Activated T-helper 1 cell treated with Interleukin-2 at 50 U/mL for 16 hours (primary cell): ENCODE measurements at places on chromosomes 12 and 14.

DNA sequence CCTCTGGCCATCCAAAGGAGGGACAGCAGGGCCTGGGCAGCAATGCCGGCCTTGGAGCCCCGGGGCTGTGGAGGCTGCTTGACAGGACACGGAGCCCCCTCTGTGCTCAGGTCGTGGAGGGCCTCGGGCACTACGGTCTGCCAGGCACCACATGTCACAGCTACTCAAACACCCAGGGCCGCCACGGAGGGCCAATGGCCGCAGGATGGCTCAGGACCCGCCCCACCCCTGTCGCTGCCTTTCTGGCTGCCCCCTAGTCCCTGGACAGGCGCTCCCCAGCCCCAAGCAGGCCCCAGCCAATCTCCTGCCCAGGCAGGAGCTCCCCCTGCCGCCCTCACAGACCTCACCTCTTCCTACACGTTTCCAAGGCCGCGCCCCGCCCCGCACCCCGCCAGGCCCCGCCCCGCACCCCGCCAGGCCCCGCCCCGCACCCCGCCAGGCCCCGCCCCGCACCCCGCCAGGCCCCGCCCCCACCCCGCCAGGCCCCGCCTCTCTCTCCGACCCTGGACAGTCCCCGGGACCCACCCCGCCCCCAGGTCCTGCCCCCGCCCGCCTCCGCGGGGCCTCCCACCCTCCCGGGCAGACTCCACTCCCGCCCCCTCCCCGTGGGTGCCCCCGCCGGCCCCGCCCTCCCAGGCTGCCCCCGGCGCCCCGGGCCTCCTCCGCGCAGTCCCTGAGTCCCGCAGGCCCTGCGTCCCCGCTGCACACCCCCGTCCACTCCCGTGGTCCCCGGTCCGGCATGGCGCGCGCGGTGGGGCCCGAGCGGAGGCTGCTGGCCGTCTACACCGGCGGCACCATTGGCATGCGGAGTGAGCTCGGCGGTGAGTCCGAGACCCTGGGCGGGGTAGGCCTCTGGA lies at the start of gene ASPG:
TSS of gene ASPG (plus strand) at position 669 of the 857 bp plus-strand sequence. CDS start at position 740, 71 bp downstream.
- DNase-seq, result no peak

DNA sequence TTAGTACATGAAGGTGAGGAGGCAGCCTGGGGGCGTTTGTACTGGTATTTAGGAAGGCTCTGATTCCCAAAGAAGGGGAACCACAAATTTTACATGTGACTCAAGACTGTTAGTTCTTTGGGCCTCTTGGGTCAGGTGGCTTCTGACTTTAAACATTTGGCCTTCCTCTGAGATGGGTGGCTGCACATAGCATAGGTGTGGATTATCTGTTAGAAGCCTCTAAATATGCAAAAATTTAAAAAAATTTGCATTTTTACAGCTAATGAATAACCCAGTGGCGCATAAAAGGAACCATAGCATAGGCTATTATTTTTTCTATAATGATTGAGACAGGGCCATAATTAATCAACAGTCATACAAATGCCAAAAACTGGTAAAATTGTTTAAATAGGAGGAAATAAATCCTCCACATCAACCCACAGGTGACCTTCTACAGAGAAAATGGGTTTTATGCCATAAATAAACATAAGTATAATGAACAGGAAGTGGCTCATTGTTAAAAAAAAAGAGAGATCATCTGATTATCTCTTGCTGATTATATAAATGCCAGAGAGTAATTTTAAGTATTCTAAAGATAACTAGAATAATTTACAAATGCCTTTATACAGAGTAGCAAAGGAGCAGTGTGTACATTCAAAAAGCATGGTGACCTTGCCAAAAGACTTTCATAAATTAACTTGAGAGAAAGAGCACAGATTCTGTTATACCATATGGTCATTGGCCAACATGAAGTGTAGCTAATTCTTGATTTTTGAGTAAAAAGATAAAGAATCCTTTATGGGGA lies 284.2 kb upstream of the ATP2B1 start:
- no peak for DNase-seq

- peak; percentile 24 for DNase-seq
These were observed 583.4 kb downstream of the VRK1 start for GRCh38 chr14:97380539-97380941.

DNA sequence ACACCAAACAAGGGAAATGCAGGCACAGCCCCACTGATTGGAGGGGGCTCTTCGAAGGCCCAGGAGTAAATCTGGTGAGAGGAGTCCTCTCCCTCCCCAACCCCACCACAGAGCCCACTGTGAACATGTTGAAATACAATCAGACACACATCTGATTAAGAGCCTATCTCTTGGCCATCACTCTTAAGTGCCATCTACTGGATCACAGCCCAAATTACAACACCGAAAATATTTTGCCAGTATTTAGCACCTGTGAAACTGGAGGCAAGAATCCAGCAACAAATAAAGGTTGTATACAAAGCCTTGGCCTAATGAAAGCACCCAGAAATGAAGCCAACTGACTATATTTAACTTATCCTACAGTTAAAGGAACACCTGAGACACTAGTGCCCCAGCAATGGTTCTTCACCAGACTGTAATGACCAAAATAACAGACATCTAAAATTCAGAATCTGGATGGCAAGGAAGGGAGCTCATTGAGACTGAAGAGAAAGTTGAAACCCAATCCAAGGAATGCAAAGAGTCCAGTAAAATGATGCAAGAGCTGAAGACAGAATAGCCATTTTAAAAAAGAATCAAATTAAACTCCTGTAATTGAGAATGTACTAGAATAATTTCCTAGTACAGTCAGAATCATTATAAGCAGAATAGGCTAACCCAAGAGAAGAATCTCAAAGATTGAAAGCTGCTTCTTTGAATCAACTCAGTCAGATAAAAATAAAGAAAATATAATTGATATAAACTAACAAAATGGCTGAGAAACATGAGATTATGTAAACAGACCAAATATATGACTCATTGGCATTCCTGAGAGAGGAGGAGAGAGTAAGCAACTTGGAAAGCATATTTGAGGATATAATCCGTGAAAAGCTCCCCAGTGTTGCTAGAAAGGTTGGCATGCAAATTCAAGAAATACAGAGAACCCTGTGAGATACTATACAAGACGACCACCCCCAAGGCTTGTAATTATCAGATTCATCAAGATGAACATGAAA lies 1117.0 kb downstream of the FLRT2 start:
- no peak for DNase-seq

DNA sequence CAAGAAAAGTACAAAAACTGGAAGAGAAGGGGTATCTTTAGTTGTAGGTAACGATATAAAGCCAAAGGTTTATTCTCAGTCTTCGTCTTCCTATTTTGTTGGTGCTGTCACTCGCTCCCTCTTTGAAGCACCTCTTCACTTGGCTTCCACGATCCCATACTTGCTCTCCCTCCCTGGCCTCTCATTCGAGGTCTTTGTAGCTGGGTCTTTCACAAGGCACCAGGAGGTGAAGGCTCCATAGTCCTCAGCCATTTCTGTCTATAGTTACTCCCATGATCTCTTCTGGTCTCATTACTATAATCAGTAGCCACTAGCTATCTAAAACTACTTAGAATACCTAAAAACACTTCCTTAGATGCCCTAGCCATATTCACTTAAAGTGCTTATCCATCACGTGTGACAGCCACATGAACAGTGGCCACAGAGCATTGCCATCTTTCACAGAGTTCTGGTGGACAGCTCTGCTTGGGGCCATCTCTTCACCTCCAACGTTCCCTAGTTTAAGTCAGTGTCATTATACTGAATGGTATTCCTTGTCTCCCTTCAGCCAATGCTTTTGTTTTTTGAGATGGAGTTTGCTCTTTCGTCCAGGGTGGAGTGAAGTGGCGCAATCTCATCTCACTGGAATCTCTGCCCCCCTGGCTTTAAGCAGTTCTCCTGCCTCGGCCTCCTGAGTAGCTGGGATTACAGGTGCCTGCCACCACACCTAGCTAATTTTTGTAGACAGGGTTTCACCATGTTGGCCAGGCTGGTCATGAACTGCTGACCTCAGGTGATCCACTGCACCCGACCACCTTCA lies 57.1 kb downstream of the ATP2A2 start:
- no peak for DNase-seq

- DNase-seq, result no peak
These were observed 161.1 kb downstream of the BTG1 start for GRCh38 chr12:91984556-91984955.

- DNase-seq, result no peak
These were observed 54.3 kb upstream of the CIT start for GRCh38 chr12:119931402-119931801.

DNA sequence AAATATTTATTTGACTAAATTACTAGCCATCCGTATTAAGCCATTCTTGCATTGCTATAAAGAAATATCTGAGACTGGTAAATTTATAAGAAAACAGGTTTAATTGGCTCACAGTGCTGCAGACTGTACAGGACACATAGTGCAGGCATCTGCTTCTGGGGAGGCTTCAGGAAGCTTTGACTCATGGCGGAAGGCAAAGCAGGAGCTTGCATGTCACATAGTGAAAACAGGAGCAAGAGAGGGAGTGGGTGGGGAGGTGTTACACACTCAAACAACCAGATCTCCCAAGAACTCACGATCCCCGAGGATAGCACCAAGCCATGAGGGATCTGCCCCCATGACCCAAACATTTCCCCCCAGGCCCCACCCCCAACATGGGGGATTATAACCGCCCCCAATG lies 26.7 kb upstream of the RAB21 start:
- no peak for DNase-seq

DNA sequence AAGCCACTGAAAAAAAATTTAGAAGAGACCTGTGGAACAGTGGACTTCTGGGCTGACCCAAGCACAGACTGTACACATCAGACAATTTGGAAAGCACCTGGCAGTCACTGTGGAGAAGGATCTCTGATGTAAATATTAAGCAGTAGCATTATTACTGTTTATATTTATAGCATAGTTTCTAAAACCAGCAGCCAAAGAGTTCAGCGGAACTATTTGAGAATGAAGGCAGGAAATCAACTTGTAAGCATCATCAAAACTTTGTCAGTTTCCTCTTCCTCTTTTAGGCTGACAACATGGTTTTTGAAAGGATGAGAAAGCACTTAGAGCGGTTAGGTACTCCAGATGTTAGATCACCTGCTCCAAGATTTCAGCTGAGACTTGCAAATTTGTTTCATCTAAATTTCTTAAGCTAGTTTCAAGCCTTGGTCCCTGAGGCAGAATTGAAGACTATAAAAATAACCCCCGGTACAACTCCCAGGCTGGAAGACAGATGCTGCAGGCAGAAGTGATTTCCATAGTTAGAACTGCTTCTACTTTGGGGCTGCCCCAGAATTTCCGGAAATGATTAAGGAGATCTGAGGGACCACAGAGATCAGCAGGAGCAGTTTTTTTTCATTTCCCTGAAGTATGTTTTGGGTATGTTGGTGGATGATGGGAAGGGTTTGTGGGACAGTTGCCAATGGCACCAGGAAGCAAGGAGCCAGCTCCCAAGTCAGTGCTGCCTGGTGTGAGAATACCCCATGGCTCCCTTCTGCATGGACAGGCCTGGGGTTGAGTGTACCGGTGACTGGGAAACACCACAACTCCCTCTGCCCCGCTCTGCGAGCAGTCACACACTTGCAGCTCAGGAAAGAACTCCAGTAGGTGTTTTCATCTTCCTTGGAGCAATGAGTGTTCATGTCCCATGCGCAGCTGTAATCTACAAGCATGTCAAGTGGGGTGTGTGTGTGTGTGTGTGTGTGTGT lies 354.5 kb downstream of the NUAK1 start:
- no peak for DNase-seq

DNA sequence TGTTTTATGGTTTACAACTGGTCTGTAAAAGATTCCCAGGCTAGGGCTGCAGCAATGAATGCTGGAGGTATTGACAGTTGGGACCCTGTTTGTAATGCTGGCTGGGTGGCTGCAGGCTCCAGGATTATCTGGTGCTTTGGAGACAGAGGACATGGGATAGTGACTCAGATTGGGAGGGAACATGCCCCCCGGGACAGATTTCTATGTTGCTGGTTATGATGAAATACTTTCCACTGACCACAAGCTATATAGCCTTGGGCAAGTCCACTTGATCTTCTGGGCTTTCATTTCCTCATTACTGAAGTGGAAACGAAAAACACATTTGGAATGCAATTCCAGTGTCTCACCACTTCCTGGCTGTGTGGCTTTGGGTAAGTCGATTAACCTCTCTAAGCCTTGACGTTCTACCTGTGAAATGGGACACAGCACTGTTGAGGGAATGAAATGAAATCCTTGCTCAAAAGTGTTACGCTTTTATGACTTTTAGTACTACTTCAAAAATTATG lies 6.3 kb upstream of the TPCN1 start:
- no peak for DNase-seq
